Caudate nucleus (tissue), 63 donors: ENCODE measurements at places on chromosomes 6 and 20.

- DNase-seq: no peak
Observed at GRCh38 chr6:72643214-72643613, 21.4 kb downstream of the KCNQ5 start.

GRCh38 chr6:11323666-11324452 is 91.4 kb upstream of the NEDD9 start:
- no peak for DNase-seq

DNA sequence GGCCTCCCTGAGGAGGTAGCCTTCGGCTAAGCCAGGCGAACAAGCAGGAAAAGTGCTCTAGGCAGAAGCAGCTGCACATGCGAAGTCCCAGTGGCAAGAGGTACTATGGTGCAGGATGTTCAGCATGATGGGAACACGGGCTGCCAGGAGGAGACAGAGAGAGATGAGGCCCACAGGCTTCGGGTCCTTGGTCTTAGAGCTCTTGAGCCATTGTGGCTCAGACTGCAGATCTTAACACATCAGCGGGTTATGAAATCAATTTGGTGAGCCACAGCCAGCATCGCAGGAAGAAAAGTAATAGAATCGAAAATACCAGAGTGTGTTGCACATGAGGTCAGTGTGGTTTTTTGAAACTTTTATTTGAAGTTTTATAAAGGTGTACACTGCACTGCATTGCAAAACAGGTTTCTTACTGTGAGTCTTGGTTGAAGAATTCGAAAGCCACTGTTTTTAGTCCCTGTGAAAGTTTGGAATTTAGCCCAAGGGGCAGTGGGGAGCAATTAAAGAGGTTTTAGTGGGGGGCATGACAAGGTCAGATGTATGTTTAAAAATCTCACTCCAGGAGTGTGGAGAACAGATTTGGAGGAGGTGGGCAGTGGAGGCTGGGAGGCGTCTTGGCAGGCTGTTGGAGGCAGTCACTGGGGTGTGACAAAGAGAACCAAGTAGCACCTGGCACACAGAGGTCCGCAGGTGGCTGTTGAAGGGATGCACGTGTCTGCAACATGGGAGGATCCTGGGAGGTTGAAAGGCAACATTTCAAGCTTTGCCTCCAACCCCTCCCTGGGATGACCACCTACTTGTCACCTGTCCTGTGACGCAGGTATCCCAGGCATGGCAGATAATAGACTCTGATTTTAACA is 69.3 kb downstream of the EYA2 start:
- DNase-seq: no peak

DNA sequence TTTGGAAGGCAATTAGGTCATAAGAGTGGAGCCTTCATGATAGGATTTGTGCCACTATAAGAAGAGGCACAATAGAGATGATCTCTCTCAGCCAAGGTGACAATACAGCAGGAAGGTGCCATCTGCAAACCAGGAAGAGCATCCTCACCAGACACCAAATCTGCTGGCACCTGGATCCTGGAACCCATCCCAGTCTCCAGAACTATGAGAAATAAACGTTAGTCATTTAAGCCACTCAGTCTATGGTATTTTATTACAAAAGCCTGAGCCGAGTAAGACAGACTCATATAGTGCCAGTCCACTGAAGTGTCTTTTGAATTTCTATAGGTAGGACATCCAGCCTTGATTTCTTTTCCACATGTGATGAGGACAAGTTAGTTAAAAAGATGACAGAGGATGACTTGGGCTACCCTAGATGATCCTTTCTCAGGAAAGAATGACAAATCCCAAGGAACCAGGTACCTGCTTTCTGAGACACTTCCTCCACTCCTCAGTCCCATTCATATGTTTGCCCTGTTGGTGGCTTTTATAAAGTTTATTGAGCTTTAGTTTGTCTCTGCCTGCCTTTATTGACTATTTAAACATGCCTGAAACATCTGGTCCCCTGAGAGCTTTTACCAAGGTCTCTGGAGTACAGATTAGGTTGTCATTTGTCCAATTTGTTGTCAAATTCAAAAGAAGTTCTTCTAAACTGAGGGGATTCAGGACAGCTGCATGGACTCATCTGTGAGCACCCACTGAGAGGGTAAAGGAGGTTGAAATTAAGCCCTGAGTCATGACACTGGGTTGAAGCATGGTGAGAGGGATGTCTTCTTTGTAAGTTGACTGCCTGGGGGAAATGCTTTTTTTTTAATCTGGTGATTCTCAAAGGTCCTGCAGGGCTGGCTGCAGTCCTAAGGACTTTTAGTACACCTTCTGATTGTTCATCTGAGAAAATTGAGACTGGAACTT is 165.0 kb upstream of the PLCB4 start:
- no peak for DNase-seq

- peak; percentile 25 for DNase-seq
Observed at GRCh38 chr20:36744764-36745191, 1.1 kb downstream of the NDRG3 start.

- DNase-seq: no peak
Observed at GRCh38 chr6:106227612-106228507, 97.7 kb downstream of the ATG5 start.

DNA sequence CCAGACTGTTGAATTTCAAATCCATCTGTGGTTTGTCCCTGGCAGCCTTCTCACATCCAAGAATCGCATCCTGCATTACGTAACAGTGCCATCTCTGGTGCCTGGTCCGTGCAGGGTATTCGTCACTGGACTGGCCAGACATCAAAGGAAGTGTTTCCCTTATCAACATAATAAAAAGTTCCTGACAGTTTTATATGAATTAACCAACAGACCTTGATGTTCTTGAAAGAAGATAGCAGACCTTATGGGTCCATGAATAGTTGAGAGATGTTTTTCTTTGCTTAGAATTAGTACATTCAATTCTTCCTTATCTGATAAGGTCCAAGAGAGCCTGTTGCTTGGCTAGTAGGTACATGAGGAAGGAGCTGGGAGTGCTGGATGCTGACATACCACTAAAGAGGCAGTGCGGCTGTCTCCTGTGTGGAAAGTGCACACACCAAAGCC is 77.6 kb downstream of the PHACTR2 start:
- DNase-seq: no peak

- DNase-seq: no peak
Observed at GRCh38 chr6:17653198-17653882, 53.2 kb downstream of the FAM8A1 start.

- no peak for DNase-seq
Observed at GRCh38 chr6:30450909-30451841, 38.1 kb upstream of the HLA-E start.

- DNase-seq: no peak
Observed at GRCh38 chr20:53480913-53481312, 112.7 kb downstream of the ZNF217 start.

DNA sequence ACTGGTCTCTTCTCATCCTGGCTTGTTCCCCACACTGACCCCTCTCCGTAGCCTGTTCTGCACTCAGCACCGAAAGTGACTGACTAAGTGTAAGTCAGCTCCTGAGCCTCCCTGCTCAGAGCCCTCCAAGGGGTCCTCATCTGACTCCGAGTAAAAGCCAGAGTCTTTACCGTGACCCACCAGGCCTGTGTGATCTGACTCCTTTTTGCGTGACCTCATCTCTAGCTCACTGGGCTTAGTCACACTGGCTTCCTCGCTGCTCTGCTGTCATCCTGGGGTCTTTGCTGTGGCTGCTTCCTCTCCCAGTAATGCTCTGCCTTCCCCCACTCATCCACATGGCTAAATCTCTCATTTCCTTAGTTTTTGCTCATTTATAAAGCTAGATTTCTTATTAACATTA is 116.6 kb downstream of the PLCB4 start:
- DNase-seq: no peak

- DNase-seq: no peak
Observed at GRCh38 chr6:158972241-158973233, 27.5 kb downstream of the RSPH3 start.

DNA sequence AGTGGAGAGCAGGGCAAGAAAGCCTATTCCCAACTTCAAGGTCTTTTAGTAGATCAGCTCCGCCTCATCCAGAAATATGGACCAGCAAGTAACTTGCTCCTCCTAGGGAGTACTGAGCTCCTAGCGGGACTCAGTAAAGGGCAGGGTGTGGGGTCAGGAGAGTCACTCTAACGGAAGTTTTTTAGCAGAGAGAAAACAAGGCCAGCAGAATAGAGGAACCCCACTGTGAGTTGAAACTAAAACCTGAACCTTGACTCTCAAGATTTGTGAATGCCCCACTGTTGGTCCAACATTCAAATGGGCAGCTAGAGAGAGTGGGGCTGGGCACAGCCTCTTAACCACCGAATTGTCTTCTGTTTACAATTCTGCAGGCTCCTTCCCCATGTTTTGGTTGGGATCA is 244.8 kb downstream of the FARS2 start:
- no peak for DNase-seq

- DNase-seq: no peak
Observed at GRCh38 chr6:79600812-79601609, 30.1 kb upstream of the SH3BGRL2 start.

DNA sequence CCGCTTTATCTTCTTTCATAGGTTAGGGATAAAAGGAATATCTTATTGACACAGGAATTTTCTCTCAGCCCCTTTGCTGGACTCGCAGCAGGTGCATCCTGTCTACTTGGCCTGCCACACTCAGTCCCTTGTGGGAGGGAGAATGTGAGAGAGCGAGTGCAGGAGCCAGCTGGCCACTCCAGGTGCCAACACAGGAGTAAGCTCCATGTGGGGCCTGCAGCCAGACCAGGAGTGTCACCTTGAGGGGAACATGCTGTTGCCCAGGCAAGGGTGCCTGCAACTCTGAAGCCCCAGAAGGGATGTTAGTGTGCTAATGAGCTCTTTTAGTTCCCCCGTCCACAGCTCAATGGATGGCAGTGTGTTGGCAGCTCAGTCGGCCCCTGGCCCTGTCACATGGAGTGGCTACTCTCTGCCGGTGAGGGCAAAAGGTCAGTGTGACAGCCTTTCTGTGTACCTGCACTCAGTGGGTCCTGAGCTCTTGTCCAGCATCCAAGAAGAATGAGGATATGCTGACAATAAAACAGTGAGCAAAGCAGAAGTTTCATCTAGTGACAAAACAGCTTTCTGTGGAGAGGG is 57.1 kb downstream of the CRYBG1 start:
- DNase-seq: no peak

GRCh38 chr6:169415179-169415578 is 161.5 kb upstream of the THBS2 start:
- no peak for DNase-seq

DNA sequence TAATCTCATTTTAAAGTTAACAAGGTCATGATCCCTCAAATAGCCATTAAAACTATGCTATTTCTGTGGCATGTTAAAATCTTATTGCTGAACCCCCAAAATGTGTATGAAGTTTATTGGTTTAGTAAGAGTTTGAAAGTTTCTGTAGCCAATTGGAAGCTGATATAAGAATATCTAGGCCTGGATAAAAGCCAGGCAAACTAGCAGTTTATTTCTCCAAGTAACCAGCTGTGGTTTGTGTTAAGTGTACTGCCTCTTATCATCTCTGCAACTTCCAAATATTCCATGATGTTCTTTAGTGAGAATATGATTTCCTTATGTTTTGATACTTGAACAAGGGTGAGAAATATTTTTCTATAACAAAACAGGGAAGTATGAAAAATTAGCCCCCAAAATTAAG is 76.7 kb downstream of the PRSS35 start:
- DNase-seq: no peak

- DNase-seq: no peak
Observed at GRCh38 chr20:24657878-24658620, 188.6 kb downstream of the SYNDIG1 start.

- DNase-seq: no peak
Observed at GRCh38 chr20:7214081-7214740, 446.7 kb downstream of the BMP2 start.

DNA sequence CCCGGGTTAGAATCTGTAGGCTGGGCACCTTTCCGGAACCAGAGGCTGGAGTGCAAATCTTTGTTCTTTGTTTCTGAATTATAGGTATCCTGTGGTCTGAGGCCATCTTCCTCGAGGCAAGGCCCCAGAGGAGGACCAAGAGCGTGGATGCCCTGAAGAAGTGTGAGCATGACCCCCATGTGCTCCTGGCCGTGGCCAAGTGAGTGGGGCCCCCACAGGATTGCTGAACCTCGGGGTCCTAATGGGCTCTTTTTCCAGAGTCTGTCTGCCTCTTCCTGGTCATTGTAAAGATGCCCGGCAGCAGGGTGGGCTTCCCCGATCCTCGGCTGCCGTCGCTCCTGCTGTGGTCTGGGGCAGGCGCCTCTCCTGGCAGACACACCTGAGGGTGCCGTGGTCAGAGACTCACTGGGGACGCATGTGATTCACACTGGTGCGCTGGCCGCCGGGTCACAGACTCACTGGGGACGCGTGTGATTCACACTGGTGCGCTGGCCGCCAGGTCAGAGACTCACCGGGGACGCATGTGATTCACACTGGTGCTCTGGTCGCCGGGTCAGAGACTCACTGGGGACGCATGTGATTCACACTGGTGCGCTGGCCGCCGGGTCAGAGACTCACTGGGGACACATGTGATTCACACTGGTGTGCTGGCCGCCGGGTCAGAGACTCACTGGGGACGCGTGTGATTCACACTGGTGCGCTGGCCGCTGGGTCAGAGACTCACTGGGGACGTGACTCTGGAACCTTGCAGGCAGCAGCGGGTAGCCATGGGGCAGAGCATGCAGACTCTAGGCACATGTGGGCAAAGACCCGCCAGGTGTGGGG is 6.5 kb upstream of the C20orf204 start:
- no peak for DNase-seq
